ENCODE measurements at places on chromosomes 6 and 20.

DNA sequence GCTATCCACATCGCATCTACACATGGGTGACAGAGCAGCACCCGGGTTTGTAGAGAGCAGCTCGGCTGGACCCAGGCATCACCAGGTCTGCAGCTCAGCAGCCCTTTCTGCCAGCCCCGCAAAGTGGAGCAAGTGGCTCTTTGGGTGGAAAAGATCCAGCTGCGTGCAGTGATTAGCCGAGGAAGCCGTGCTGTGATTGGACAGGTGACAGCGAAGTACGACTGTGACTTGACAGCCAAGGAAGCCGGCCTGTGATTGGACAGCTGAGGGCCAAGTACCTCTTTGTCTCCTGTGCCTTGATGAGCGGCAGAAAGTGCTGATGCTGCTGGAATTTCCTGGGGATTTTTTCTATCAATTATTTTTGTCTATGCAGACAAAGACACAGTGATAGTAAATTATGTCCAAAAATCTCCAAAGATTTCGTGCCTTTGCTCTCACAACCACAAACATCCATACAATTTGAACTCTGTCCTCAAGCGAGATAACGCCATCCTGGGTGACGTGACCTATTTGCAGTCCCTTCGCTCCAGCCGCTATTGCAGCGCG lies 62.3 kb upstream of the GPR31 start:
- DNase-seq, result no peak

DNA sequence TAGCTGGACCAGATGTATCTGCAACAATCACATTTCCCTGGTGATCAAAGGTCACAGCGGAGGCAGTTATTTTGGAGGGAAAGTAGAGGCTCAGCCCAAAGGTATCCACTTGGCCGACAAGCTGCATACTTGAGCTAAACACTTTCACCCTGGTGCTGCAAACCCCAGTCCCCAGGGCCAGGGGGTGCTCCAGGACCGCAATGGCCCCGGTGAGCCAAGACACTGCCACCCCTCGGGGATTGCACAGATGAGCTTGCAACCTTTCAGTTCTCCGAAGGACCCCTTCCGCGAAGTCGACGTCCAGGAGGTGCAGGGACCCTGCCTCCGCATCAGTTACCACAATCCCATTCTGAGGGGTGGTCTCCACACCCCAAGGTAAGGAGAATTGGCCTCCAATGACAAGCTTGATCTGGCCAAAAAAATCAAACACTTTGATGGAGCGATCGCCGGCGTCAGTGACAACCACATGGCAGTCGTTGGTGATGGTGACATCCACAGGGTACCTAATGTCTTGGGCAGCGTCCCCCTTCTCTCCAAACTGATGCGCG lies 823 bp downstream of the NHLRC1 start:
- DNase-seq, result no peak

DNA sequence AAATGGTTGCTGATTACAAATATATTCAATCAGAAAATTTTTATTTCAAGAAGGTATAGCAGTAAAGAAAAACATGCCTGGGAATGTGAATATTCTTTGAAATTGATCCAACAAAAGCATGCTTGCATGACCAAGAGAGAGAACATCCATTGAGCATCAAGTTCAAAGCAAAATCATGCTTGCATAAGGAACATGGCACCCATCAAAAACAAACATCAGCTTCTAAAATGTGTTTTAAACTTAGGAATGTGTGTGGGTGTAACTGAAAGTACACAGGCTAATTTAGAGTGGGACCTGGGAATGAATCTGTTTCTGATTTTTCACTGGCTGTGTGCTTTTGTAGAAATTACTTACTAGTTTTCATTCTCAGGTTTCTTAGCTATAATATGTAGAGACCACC lies 5.6 kb downstream of the SLC17A5 start:
- no peak for DNase-seq

GRCh38 chr6:91299544-91300491 lies 712.9 kb upstream of the MAP3K7 start:
- no peak for DNase-seq

- no peak for DNase-seq
These were observed 185.4 kb downstream of the BCAS1 start for GRCh38 chr20:53884859-53885541.

- DNase-seq, result no peak
These were observed 4.1 kb downstream of the FAM210B start for GRCh38 chr20:56362833-56363413.

GRCh38 chr20:12395353-12395752 lies 477.7 kb downstream of the BTBD3 start:
- DNase-seq, result no peak

GRCh38 chr6:12270551-12271230 lies 19.5 kb upstream of the EDN1 start:
- no peak for DNase-seq

DNA sequence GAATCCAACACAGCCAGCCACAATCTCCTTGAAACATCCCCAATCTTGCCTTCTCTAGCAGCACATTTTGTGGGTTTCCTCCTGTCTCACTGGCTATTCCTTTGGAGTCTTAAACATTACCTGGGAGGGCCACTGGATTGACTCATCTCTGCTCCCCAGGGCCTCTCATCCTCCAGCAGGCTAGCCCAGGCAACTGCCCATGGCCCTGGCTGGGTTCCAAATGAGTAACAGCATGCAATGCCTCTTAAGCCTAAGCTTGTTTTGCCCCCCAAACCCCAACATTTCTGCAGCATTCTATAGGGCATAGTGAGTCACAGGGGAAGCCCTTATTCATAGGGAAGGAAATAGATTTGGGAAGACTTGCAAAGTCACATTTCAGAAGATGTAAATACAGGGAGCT lies 204.9 kb downstream of the FOXA2 start:
- DNase-seq, result no peak

- no peak for DNase-seq
These were observed 2.7 kb upstream of the ZNFX1 start for GRCh38 chr20:49280463-49281058.

DNA sequence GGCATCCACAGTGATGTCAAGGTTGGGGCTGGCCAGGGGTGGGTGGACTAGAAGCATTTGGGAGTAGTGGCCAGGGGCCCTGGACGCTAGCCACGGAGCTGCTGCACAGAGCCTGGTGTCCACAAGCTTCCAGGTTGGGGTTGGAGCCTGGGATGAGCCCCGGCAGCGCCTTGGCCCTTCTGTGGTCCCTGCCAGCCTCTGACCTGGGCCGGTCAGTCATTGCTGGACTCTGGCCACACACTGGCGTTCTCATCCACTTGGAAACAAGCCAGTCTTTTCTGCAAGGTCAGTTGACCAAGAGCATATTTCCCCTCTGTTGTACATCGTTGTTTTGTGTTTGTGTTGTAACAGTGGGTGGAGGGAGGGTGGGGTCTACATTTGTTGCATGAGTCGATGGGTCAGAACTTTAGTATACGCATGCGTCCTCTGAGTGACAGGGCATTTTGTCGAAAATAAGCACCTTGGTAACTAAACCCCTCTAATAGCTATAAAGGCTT lies 8.4 kb downstream of the PSMA7 start:
- DNase-seq, result no peak

GRCh38 chr6:166466178-166467122 lies 83.7 kb upstream of the MPC1 start:
- no peak for DNase-seq

GRCh38 chr20:47148059-47148458 lies 208.4 kb downstream of the ZMYND8 start:
- DNase-seq, result no peak

- DNase-seq, result no peak
These were observed 87.0 kb upstream of the RNF24 start for GRCh38 chr20:4102381-4102780.

GRCh38 chr20:50982363-50982762 lies 23.7 kb downstream of the MOCS3 start:
- DNase-seq, result no peak

- no peak for DNase-seq
These were observed 89.4 kb upstream of the PAK5 start for GRCh38 chr20:9928281-9928737.

DNA sequence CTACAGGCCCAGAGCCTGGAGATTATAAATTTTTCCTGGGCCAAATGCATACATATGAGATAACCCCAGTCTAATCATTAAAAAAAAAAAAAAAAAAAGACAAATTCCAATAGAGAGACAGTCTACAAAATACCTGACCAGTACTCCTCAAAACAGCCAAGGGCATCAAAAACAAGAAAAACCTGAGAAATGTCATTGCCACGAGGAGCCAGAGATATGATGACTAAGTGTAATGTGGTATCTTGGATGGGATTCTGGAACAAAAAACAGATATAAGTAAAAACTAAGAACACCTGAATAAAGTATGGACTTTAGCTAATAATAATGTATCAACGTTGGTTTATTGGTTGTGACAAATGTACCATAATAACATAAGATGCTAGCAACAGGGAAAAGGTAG lies 24.9 kb downstream of the UBE2V1 start:
- DNase-seq, result no peak

DNA sequence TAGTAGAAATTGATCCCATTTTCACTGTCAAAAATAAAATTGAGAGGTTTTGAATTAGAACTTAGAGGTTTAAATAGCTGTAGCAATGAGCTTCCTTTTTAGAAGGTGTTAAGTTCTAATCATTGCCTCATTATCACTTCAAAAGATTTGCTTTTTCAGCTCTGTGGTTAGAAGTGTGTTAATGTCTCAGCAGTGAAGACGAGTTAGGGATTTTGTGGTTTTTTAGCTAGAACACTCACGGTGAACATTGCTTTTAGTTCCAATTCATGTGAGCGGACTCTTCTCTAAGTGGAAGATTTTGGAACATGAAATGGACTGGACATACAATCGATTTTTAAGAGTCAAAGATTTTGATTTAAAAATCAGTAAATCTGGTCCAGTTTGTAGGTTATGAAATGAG lies 12.7 kb upstream of the IFNGR1 start:
- DNase-seq, result peak; percentile 50

DNA sequence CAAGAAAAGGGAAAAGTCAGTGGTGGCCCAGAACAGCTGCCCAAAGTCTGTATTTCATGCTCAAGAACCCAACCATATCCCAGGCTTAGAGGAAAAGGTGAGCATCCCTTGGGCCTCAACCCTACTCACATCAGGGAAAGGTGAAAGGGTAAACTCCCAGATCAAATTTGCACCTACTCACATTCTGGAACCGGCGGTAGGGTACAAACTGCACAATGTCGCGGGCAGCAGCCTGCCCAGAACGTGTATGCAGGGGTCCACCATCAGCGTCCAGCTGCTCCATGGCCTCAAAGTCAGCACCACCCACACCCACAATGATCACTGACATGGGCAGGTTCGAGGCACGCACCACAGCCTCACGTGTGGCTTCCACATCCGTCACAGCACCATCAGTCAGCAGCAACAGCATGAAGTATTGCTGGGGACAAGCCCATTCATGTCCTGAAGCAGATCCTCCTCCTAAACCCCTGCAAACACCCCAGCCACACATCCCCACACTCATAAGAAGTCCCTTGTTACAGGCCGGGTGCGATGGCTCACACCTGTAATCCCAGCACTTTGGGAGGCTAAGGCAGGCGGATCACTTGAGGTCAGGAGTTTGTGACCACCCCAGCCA lies 10.9 kb downstream of the SPAG4 start:
- no peak for DNase-seq

GRCh38 chr6:35400111-35400510 lies 52.0 kb upstream of the FANCE start:
- no peak for DNase-seq

GRCh38 chr6:75215291-75215690 lies 9.4 kb upstream of the COL12A1 start:
- no peak for DNase-seq

DNA sequence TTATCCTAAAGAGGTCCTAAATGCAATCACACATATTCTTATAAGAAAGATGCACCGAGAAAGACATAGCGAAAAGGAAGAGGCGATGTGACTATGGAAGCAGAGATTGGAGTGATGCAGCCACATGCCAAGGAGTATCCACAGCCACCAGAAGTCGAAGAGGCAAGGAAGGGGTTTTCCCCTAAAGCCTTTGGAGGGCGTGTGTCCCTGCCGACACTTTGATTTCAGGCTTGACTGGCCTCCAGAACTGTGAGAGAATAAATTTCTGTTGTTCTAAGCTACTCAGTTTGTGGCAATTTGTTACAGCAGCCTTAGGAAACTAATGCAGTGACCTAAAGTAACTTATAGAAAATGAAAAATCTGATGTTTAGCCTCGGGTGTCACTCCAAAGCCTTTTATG lies 179.5 kb upstream of the CITED2 start:
- DNase-seq, result no peak

- peak; percentile 73 for DNase-seq
These were observed 123.0 kb downstream of the SLC16A10 start for GRCh38 chr6:111210194-111210728.

DNA sequence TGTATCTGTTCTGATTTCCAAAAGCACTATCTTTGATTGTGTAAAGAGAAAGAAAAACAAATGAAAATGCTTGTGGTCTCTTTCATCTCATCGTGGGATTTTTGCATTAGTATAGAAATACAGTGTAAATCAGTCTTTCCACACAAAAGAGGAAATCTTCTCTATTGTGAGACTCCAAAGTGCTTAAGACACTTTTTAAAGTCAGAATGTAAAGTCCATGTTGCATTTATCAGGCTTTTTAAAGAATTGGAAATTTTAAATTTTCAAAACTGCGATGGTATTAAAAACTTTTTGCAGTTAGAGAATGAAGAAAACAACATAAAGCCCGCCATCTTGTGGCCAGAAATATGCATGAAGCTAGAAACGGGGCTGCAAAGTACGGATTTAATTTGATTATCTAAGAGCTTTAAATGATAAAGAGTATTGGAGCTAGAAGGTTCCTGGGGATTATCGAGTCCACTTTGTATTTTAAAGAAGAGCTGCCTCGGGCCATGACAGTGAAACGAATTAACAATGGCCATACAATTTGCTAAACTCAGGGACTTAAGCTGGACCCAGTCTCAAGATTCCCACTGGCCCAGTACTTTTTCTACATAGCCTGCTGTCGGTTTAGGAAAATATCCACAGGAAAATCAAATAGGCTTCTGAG lies 339.6 kb downstream of the ARHGAP18 start:
- DNase-seq, result peak; percentile 29

GRCh38 chr20:10360878-10361277 lies 73.1 kb downstream of the MKKS start:
- DNase-seq, result no peak

GRCh38 chr6:113281014-113281413 lies 576.1 kb upstream of the MARCKS start:
- no peak for DNase-seq

DNA sequence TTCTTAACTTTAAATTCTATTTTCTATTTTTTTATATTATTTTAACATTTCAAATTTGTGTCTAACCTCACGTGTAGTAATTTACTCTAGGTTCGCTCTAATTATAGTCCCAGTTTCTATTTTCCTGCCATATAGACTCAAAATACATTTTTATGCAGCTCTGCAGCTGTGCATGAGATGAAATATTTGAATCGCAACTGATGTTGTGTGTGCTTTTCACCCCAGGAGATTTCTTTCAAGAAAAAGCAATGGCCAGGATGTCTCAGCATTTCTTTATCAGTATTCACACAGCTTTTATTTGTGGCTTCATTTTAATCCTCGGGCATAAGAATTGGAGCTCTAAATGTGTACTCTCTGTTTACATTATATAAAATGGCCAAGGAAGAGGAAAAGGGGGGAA lies 157.6 kb downstream of the HDGFL1 start:
- no peak for DNase-seq

GRCh38 chr6:33418690-33419291 lies 884 bp upstream of the CUTA start:
- no peak for DNase-seq

Measured in naive thymus-derived CD4-positive, alpha-beta T cell (primary cell).